ENCODE measurements at places on chromosomes 2 and 18.

- DNase-seq: no peak
Measured at GRCh38 chr2:168841445-168841844, 39.0 kb downstream of the NOSTRIN start.

GRCh38 chr2:147904051-147904450, 59.2 kb downstream of the ACVR2A start:
- DNase-seq: no peak

DNA sequence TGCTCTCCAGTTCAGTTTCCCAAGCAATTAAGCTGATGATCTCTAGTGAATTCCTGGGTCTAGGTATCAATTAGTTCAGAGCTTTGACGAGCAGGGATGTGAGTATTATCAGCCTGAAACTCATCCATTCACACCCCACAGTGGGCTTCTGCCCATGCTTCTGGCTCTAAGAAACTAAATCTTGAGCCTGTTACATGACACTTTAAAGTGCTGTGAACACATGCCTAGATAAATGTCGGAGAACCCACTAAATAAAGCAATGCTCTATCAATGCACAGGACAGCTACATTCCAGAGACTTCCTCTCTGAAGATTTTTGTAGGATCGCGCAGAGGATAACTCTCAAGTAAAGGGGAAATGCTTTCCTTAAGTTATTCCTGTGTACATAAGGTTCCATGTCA, 356.5 kb upstream of the TNP1 start:
- DNase-seq: no peak

- no peak for DNase-seq
Measured at GRCh38 chr2:29783666-29784065, 137.7 kb downstream of the ALK start.

DNA sequence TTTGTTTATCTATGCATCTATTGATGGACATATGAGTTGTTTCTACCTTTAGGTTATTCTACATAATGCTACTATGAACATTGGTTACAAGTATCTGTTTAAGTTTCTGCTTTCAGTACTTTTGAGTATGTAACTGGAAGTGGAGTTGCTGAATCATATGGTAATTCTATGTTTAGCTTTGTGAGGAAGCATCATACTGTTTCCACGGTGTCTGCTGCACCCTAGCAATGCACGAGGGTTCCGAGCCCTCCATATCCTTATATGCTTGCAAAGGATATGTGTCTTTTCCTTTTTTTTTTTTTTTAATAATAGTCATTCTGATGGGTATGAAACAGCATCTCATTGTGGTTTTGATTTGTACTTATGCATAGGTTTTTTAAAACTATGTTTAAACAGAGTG, 83.7 kb downstream of the FMNL2 start:
- DNase-seq: no peak

DNA sequence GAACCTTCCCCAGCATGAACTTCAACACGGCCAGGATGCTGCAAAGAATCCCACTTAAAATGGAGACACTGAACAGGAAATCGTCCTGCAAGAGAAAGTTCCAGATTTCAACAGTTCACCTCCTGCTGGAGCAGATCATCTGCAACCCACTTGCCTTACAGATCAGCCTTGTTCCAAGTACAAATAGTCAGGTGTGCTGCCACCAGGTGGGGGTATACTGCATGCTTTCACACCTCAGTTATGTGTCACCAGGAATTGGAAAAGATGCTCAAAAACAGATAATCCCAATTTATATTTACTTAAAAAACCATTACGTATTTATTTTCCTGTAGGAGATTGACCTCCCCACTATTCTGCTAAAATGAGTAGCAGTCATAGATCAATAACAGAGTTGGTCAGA, 212.3 kb downstream of the MGAT5 start:
- no peak for DNase-seq

- no peak for DNase-seq
Measured at GRCh38 chr2:61405813-61406212, 65.1 kb downstream of the USP34 start.

DNA sequence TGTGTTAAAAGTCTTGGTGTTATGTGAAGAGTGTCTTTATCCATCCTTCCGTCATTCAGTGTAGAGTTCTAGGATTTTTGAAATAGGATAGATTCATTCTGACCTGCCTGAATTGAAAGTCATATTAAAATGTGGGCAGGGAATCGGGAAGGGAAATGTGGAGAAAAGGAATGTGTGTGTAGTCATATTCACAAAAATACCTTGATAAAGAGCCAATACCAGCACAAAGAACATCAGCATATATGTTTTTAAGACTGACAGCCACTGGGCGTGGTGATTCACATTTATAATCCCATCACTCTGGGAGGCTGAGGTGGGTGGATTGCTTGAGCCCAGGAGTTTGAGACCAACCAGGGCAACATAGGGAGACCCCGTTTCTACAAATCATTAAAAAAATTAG, 188.1 kb downstream of the CAMKMT start:
- no peak for DNase-seq

- no peak for DNase-seq
Measured at GRCh38 chr2:12697617-12698016, 19.1 kb upstream of the TRIB2 start.

DNA sequence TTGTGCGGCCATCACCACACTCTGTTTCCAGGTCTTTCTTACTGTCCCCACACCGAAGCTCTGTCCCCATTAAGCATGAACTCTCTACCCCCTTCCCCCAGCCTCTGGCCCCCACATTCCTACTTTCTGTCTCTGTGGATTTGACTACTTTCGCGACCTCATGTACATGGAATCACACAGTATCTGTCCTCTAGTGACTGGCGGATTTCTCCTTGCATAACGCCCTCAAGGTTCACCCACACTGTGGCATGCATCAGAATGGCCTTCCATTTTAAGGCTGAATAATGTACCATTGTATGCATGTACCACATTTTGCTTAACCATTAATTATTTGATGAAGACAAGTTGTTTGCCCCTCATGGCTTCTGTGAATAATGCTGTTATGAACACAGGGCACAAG, 467.6 kb upstream of the HS6ST1 start:
- DNase-seq: no peak

- no peak for DNase-seq
Measured at GRCh38 chr2:83369601-83370418, 1089.3 kb downstream of the SUCLG1 start.

DNA sequence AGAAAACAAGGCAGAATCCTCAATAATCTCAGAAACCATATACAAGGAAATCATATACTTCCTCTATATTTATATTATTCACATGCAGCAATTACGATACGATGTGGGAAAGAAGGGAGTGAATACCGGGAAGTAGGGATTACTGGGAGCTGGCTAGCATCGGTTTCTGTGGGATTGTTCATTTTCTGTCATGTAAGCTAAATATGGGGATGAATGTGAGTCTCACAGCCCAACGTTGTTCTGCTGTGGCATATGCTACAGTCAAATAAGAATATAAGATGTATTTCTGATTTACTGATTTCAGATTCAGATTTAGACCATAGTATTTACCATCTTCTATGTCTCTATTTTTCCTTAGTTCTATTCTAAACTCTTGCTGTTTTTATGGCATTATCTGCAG, 113.6 kb downstream of the EVA1A start:
- DNase-seq: no peak

GRCh38 chr2:217899231-217900009, 103.4 kb downstream of the TNS1 start:
- no peak for DNase-seq

GRCh38 chr2:167275046-167275445, 386.8 kb downstream of the XIRP2 start:
- DNase-seq: no peak

GRCh38 chr2:33085646-33086045, 138.9 kb downstream of the LTBP1 start:
- no peak for DNase-seq

DNA sequence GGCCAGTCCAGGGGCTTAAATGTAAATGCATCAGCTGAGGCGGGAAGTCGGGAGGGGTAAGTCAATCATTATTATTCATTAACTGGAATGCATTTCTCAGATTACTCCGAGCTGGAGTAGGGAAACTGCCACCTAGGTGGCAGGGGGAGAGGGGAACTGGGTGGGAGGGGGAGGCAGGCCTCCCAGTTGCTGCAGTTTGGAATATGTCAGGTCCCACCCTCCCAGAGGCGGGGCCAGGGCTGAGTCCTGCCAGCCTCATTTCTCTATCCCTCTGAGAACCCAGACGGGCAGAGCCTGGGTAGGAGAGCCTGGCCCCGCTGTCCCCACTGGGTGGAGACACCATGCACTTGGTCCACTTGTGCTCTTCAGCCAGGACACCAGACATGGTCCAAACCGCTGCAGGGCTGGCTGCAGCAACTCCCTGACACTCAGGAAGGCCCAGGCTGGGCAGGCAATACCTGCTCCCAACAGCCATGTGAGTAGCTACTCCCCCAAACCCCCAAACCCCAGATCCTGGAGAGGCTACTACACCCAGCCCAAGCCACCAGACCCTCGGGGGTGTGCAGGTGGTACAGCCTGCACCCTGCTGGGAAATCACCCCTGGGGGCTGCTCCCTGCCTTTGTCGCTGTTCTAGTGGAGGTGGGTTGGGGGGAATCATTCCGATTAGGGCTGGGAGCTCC, at the start of gene GPBAR1:
Gene GPBAR1 (plus strand): TSS at position 274 of the 681 bp plus-strand sequence. CDS start 1,710 bp downstream, outside the sequence.
- no peak for DNase-seq

DNA sequence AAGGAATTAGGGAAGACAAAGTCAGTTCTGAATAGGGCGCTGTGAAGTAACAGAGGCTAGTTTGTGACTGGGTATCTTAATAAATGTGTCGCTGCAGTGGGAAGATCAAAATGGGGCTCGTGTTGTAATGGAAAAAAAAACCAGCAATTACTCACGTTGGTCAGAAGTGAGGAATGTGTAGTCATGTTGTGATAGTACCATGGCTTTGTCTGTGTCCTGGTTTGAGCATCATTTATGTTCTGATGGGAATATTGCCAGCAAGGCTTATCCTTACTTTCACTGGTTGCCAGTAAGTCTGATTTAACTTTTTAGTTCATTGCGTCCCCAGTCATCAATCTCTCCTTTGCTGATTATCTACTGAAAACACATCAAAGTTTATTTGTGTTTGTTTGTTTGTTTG, 467.6 kb downstream of the NYAP2 start:
- no peak for DNase-seq

- DNase-seq: no peak
Measured at GRCh38 chr2:9970200-9971044, 18.9 kb downstream of the GRHL1 start.

GRCh38 chr2:224175538-224175937, 136.5 kb upstream of the SERPINE2 start:
- no peak for DNase-seq

DNA sequence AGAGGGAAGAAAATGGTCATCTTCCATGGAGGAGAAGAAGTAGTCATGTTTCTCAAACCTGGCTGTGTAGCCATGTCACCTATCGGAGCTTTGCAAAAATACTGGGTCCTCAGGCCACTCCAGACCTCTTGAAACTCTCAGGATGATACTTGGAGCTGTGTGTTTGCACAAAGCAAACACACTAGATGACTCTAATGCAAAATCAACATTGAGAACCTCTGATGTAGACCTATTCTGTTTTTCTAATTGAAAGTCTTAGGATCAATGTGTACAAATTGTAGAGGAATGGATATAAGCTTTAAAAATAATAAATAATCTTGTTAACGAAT, 444.3 kb downstream of the RND3 start:
- no peak for DNase-seq

DNA sequence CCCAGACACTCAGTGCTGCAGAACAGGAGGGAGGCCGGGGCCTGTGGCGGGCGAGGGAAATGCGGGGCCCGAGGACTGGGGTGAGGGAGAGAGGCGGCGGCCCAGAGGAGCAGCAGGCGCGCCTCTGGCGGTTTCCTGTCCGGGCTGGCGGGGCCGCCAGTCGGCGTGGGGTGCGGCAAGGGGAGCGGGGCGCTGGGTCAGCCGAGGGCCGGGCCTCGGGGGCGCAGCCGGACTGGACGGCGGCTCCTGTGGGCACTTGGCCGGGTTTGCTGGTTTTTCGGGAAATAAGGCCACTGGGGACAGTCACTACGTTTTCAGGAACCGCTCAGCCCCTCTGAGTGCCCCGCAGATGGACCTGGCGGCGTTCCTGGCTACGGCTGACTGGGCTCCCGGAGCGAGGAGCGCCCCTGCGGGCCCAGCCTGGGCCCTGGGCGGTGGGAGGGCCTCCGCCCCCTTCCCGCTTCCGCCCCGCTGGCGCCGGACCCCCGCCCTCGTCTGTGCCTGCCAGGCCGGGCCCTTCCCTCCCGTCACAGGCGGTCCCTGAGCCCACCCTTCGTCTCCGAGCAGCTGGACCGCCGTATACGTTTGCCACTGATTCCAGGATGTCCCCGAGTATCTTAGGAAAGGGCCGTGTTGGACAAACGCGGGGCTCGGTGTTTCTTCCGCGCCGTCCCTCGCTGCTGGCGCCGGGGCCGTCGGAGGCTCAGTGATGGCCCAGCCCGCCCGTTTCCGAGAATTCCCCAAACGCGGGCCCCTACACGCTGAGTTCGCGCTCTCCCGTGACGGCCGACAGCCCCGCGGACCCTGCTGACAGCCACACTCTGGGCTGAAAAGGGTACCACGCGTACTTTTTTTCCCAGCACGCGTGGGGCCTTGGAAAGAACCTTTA, 84.6 kb downstream of the FAM210A start:
- no peak for DNase-seq

DNA sequence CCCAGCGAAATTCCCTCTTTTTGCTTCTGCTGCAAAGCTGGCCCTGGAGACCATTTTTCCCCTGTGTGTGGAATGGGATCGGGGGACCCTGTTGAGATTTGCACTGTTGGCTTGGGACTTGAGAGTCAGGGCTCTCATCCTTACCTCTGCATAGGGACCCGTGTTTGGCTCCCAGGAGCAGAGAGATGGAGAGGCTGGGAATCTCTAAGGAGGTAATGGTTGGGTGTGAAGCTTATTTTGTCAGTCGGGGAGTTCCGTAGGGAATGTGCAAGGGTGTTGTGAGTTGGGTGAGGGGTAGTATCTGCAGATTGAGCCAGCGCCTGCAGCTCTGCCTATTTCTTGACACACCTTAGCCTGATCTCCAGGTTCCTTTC, 4.5 kb downstream of the GATA6 start:
- no peak for DNase-seq

GRCh38 chr2:33380001-33380609, 96.3 kb upstream of the RASGRP3 start:
- no peak for DNase-seq

GRCh38 chr2:102592601-102593000, 26.8 kb upstream of the SLC9A2 start:
- DNase-seq: no peak

DNA sequence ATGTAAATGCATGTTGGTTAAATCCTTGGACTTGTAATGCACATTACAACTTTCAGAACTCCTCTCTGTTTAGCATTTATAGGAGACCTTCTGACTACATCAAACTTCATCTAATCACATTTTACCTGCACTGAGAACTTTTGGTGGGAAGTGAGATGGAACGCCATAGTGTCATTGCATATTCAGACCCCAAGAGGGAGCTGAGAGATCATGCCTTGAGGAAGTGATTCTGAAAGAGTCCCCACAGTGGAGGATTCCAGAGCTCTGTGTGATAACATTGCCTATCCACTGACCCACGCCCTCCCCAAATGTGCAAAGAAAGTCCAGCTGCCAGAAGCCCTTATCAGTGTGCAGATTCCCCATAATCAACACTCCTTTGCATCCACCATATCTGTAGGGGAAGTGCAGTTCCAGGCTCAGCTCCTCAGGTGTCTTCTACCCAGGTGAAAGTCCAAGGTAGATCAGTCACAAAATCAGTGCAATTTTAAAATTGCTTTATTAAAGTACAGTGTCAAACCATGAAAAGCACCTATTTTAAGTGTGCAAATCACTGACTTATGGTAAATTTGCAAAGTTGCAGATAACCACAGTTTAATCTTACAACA, 212.4 kb downstream of the RPIA start:
- DNase-seq: no peak
